Stimulated activated CD4-positive, alpha-beta T cell treated with anti-CD3 and anti-CD28 coated beads, TNF-alpha, amount 100 ng/mL, for 24 hours (primary cell): ENCODE measurements at places on chromosomes 12 and 14.

DNA sequence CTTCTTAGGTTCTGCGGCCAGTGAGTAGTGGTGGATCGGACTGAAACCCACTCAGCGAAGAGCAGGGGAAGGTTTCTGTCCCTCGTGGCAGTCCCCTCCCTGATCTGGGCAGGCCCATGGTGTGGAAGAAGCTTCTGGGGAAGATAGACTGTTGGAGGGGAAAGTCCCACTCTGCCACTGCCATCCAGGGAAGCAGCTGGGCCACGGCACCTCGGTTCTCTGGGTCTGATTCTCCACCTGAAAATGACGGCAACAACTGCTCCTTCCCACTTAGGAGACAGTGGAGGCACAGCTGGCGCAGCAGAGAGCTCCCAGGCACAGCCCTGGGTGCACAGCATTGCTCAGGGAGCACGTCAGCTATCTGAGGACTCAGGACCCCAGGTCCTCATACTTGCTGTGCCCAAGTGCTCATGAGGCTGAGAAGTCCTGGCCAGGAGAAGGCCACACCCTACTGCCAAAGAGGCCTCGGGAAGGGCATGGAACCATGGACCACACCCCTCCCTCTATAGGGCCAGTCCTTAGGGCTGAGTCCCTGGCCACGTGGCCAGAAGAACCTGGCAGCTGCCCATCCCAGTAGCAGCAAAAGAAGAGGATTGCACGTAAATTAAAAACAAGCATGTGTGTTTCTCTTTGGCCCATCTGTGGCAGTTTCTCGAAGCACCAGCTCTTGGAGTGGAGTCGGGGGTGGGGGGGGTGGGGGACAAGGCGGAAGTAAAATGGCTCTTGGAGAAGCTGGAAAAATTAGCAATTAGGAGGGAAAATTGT lies 85.3 kb upstream of the BCL11B start:
- DNase-seq, result no peak

DNA sequence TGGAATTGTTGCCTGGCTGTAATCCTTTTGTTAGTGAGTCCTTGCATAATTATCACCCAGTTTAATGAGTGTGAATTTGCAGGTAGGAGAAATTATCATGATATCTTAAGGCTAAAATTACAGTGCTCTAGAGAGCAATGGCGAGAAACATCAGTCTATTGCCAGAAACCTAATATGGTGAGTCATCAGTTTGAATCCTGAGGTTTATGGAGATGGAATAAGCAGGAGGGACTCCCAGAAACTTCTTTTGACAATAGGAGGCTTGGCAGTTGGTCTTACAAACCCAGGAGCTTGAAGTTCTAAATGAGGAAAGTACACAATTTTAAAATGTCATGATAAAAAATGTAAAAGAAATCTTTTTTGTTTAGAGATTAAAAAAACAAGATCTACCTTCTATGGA lies 31.5 kb upstream of the CRADD start:
- no peak for DNase-seq

DNA sequence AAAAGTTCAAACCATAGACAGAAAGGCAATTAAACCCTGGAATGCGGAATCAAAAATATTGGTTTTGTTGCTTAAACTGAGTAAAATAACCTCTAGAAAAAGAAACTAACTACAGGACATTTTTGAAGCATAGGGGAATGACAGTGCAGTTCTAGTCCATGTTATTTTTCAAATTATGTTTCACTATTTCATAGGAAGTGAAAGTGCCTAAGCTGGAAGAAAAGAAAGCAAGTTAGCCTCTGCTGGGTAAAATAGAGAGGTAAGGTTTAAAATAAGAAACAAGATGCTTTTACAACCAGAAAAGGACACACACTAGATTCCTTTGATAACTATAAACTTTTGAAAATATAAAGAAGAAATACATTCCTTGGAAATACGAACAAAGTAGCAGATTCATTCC lies 1.1 kb downstream of the CLECL1 start:
- no peak for DNase-seq

GRCh38 chr12:77339610-77340009 lies 274.2 kb upstream of the E2F7 start:
- no peak for DNase-seq

DNA sequence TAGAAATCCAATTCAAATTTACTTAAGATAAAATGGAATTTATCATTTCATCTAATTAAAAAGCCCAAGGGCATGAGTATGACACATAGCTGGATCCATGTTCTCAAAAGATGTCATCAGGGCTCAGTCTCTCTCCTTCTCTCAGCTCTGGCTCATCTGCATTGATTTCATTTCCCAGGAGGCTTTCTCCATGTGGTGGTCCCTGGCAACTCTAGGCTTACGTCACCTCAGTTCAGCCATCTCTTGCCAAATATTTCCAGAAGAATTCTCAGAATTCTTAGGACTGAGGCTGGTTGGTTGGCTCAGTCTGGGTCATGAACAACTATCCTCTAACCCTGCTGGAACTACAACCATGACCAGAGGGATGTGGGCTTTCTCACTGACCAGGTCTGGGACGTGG lies 65.3 kb downstream of the FOS start:
- no peak for DNase-seq

DNA sequence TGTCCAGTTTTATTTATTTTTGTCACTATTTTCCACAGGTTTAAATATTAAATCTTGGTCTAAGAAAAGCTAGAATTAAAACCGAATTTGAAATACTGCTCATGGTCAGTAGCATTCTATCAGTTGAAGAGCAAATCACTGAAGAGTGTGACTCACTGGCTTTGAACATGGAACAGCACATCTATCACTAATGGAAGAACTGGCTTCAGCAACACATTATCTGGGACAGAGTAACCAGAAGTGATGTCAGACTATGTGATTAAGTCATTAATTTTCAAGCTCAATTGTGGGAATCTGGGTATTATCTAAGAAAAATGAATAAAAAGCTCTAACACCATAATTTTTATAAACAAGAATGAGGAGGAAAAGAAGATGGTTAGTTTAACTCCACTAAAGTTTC lies 527.5 kb downstream of the TMTC2 start:
- no peak for DNase-seq

DNA sequence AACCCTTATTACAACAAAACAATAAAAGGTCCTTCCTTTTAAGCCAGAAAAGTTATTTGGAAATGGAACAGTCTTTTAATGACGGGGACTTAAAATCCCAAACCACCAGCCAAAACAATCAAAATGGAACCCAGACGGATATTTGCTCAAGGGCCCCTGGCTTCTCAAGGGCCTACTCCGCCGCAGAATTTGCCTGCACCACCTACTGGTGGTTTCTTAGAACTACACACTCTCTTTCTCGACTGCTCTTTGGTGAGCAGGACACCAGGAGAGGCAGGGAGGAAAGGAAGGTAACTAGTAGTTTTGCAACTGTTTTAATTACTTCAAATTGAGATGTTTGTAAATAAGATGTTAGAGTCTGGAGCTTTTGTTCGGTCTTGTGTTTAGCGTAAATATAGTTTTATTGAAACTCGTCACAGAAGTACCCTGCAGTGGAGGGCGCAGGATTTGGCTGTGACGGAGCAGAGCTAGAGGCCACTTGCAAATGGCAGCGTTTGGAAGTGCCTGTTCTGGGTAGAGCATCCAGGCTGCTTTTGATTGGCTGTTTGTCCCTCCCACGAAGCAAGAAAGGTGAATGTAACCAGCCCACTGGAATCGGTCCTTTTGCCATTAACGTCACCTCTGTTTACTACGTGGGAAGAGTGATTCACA lies 238.5 kb downstream of the CACNA1C start:
- no peak for DNase-seq

DNA sequence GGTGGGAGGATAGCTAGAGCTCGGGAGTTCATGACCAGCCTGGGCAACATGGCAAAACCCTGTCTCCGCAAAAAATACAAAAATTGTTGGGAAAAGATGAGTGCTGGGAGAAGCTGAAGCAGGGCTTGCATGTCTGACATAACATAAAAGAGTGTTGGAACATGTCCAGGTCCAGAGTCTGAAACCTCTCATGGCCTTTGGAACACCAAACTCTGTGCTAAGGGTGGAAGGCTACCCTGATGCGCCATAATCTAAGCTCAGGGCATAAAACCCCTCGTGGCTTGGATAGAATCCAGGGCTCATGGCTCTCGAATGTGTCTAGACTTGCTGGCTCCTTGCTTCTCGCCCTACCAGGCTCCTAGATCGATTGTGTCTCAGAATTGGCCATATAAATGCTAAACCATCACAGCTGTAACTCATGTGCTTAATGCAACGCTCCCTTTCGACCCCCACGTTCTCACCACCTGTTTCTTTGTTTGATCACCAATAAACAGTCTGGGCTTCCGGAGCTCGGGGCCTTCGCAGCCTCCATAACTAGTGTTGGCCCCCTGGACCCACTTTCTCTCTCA lies 6.7 kb upstream of the CLEC7A start:
- DNase-seq, result no peak

- no peak for DNase-seq
Observed at GRCh38 chr14:75884198-75884611, 97.6 kb downstream of the TGFB3 start.

- DNase-seq, result no peak
Observed at GRCh38 chr14:93128725-93129459, 13.2 kb upstream of the ITPK1 start.

DNA sequence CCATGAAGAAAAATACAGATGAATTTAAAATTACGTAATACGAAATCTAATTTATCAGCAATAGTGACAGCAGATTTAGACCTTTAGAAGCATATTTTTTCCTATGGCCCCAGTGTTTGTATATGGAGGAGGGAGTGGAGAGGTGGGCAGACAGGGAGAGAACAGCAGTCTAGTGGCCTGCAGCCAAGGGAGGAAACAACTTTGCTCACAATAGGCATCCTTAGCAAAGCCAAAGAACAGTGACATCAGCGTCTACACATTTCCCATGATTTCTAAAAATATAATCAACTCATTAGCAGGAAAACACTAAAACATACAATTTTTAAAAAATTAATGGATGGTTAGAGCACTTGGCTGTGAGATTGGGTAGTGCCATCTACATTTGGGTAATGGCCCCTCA lies 622.6 kb upstream of the ATP2B1 start:
- DNase-seq, result no peak

DNA sequence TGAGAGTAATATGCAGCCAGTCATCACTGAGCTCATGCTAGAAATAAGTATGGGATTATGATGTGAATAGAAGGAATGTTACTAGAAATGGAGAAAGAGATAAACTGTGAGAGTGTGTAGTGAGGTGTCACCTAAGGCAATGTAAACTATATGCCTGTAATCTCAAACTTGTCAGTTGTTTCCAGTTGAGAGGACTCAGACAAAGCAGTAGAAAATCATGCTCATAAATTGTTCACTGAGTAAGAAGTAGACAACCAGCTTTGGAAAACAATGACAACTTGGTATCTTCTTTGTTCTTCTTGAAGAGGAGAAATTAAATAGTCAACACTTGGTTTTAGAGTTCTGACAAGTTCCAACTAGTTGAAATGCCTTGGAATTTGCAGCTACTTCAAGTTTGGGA lies 148.5 kb upstream of the OR4E1 start:
- no peak for DNase-seq

GRCh38 chr14:22512106-22512814 lies 76.8 kb downstream of the DAD1 start:
- no peak for DNase-seq

GRCh38 chr12:131940141-131940547 lies 9.6 kb upstream of the EP400 start:
- DNase-seq, result no peak

DNA sequence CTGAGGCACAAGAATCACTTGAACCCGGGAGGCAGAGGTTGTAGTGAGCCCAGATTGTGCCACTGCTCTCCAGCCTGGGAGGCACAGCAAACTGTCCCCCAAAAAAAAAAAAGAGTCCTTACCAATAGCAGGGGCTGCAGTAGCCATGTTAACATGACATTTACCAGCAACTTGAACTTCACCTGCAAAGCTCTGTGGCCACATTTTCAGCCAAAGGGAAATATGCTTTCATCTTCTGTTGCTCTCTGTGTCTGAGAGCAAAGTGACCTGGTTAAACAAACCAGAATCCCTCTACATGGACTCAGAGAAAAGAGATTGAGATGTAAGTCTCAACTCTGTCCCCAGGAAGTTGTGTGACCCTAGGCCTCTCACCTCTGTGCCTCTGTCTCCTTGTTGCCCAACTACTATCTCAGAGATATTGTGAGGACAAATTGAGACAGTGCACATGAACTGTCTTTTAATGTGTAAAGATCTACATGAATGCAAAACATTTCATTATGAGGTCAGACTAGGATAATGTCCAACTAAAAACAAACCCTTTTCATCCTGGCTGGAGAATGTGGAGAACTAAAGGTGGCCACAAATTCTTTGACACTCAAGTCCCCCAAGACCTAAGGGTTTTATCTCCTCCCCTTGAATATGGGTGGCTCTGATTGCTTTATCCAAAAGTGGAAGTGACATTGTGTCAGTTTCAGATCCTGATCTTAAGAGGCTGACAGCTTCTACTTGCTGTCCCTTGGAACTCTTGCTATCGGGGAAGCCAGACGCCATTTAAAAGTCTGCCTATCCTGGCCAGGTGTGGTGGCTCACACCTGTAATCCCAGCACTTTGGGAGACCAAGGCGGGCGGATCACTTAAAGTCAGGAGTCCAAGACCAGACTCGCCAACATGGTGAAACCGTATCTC lies 24.7 kb upstream of the P2RX4 start:
- no peak for DNase-seq

GRCh38 chr12:109952873-109953272 lies 43.3 kb downstream of the GIT2 start:
- no peak for DNase-seq

DNA sequence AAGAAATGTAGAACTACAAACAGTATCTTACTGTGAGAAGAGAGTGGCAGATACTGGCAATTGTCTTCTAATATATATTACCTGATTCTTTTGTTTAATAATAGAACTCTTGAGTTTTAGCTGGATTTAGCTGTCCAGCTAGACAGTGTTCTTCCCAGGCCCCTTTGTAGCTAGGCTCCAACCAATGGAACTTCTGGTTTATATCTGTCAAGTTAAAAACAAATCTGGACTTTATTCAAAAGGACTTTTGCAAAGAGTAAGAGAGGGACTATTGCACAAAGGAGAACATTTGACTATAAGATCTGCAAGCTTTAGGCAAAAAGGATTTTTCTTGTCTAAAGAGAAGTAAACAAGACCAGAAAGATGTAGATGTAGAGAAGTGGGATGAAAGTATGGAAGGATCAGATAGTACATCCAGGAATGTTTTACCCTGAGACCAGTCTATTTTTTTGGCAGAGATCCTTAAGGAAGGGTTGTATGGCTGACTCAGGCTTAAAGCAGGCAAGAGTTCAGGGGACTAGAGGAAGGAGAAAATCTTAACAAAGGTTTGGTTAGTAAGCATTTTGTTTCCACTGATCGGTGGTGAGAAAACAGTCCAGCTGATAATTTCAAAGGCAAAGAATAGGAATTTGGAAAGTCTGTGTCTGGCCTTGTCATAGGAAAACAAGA lies 111.1 kb upstream of the PLEKHA5 start:
- no peak for DNase-seq

DNA sequence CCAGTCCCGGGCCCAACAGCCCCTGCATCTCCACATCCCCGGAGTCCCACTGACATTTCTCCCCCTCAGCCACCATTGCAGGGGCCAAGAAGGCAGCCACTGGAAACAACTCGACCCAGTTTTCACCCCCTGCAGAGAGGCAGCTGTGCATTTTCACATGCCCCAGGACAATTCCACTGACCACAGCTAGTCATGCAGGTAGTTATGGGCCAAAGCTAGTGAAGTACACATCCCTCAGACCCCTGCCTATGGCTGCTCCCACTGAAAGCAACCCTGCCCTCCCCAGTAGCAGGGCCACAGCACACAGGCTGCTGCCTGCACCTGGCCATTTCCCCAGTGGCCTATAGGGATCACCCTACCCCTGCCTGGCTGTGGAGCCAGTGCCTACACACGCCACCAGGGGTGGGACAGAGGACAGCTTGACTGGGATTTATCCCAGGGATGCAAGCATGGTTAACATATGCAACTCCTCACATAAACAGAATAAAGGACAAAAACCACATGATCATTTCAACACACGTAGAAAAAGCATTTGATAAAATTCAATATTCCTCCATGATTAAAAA lies 154.0 kb downstream of the NDUFA12 start:
- DNase-seq, result no peak
